ENCODE measurements at places on chromosomes 5 and 9. TPM values are rescaled to one million over a fixed set of nuclear protein-coding genes. Genes with fewer than 3 reads are reported as not detected.

CFAP77 gene
- 6.9 TPM for polyA plus RNA-seq

PHYKPL gene
- 42.9 TPM for polyA plus RNA-seq

KCNV2 gene
- 0.57 TPM for polyA plus RNA-seq

SAPCD2 gene
- polyA plus RNA-seq, result 19.0 TPM

STC2 gene
- 2.2 TPM for polyA plus RNA-seq

HCN1 gene
- polyA plus RNA-seq, result 6.5 TPM

PRLR gene
- polyA plus RNA-seq, result 2.6 TPM
